NCI-H2029 (cell line): ENCODE measurements at places on chromosomes 11 and 22.

DNA sequence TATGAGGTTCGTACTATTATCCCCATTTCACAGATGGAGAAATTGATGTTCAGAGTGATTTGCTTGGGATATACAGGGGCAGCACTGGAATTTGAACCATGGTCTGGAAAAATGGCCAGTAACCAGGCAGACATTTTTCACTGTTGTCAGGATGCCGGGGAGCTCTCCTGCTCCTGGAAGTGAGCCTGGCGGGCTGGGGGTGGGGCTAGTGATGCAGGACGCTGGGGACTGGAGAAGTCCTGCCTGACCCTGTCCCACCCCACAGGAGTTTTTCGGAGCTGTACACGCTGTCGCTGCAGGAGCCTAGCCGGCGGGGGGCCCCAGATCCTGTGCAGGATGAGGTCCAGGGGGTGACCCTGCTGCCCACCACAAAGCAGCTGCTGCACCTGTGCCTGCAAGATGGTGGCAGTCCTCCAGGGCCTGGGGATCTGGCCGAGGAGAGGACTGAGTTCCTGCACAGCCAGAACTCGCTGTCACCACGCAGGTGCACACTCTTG lies 11.1 kb downstream of the SIPA1 start:
- no peak for DNase-seq

- no peak for DNase-seq
These were observed 23.4 kb upstream of the PIK3C2A start for GRCh38 chr11:17230867-17231851.

GRCh38 chr11:126949066-126949891 lies 51.3 kb downstream of the KIRREL3 start:
- no peak for DNase-seq

GRCh38 chr11:130020323-130020722 lies 17.7 kb upstream of the PRDM10 start:
- DNase-seq: no peak

- peak; percentile 50 for DNase-seq
These were observed 1165.7 kb downstream of the LRRC4C start for GRCh38 chr11:40293655-40294348.

DNA sequence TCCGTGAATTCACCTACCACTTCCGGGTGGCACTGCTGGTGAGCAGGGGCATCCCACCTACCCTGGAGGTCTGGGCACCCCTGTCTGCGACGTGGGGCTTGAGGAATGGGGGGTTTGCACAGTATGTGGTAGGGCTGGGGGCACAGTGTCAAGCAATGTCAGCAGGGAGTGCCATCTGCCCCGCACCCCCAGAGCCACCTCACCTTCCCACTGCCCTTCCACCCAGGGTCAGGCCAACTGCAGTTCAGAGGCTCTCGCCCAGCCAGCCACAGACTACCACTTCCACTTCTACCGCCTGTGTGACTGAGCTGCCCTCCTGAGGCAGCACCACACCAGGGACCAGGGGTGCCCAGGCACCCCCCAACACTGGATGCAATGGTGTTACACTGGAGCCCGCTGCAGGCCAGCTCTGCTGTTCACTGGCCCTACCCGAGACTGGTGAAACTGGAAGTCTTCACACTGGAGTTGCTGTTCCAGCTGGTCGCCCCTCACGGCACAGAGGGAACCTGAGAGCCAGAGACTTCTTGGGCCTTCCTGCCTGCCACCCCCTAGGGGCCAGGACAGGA lies 6.5 kb downstream of the TMEM258 start:
- DNase-seq: no peak

DNA sequence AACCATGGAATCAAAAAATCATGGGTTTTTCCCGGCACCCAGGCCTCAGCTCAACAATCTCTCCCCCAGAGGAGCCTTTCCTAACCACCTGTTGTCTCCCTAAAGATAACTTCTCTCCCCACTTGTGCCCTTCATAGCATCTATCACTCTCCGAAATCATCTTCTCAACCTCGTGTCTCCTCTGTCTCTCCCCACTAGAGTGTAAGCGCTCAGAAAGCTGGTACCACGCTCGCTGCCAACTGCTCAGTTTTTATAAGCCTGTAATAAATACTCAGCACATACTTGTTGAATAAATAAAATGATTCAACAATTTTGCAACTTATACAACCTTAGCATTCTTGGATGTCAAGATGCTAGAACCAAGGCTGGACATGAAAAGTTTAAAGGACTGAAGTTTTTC lies 185.2 kb downstream of the BCR start:
- DNase-seq: no peak

- DNase-seq: no peak
These were observed 84.3 kb downstream of the CCDC81 start for GRCh38 chr11:86459002-86459385.

- peak; percentile 26 for DNase-seq
These were observed 39.7 kb upstream of the SUSD2 start for GRCh38 chr22:24141586-24141985.

- no peak for DNase-seq
These were observed 298.7 kb upstream of the ZC3H12C start for GRCh38 chr11:109794501-109794900.

DNA sequence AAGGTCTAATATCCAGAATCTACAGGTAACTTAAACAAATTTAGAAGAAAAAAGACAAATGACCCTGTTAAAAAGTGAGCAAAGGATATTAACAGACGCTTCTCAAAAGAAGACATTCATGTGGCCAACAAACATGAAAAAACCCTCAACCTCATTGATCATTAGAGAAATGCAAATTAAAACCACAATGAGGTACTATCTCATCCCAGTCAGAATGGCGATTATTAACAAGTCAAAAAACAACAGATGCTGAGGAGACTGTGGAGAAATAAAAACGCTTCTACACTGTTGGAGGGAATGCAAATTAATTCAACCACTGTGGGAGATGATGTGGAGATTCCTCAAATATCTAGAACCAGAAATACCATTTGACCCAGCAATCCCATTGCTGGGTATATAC lies 67.2 kb downstream of the SLC17A6 start:
- DNase-seq: no peak

- DNase-seq: no peak
These were observed 3.3 kb upstream of the POLR2G start for GRCh38 chr11:62757846-62758788.

- DNase-seq: no peak
These were observed 17.9 kb upstream of the ZC3H12C start for GRCh38 chr11:110075105-110075846.

DNA sequence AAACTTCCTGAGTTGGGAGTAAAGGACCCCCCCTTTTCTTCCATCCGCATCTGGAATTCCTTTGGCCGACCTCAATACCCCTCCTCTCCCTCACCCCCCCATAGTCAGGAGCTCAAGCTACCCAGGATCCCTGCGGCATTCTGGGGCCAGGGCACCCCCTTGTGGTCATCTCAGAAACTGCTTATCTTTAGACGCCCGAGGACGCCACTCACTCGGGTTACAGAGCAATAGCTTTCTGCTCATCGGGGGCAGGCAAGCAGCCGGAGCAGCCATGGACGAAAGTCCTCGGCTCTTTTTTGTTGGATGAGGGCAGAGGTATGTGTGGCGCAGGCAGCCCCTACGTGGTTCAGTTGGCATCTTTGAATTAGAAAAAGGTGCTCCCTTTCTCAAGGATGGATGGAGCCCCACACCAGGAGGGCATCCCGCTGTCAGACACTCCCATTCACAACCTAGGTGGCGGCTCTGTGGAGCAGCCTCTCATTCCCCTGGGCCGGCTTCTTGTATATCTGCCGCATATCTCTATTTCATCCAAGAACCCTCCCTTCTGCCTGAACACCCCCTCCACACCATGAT lies 2.3 kb downstream of the C1QTNF5 start:
- DNase-seq: peak; percentile 27

GRCh38 chr11:35558513-35558912 lies 33.1 kb upstream of the PAMR1 start:
- DNase-seq: no peak

GRCh38 chr11:75740681-75741080 lies 23.0 kb downstream of the MOGAT2 start:
- no peak for DNase-seq

DNA sequence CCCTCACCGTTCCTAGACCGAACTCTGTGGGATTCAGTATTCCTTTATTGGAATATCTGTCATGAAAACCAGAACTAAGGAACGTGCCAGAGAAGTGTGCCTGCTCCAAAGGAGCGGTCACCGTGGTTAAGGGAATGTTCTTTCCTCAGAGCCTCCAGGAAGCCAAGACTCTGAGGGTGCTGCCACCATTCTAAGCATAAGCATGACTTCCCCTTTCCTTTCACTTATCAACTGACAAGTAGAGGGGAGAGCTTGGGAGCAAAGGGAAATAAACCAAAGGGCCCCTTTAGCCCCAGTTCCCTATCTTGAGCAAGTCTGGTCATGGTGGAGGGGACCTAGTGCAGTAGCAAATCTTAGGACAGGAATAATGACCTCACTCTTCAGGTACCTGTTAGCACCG lies 26.8 kb downstream of the CTR9 start:
- no peak for DNase-seq

DNA sequence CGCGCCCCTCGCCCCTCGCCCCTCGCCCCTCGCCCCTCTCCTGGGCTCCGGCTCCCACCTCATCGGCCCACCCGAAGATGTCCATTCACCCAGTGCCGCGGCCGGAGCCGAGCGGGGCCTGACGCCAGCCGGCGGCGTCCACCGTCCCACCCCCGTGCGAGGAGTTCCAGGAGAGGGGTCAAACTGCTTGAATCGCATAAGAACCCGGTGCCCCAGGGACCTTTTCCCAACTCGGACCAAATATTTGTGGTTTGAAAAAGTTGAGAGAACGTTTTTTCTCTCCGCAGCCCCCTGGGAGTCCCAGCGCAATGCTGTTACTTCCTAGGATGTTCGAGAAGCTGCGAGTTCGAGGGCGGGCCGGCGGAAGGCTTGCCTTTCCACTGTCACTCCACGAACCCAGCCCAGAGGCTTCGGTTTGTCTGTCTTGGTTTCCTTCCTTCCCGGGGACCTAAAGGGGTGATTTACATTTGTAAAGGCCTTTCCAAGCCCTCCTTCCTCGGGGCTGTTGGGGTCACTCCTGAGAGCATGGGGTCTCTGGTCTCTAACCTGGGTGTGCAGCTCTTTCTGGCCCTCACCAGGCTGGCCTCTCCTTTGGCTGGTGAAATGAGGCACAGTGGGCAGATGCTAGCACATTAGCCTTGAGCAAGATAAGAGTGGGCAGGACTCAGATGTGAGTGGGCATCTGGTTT lies 38.0 kb downstream of the ETS1 start:
- no peak for DNase-seq

GRCh38 chr11:112828421-112828820 lies 132.8 kb upstream of the NCAM1 start:
- DNase-seq: peak; percentile 20

- DNase-seq: no peak
These were observed 34.6 kb downstream of the SLC6A5 start for GRCh38 chr11:20634044-20634443.

- DNase-seq: no peak
These were observed 1.1 kb upstream of the VPS37C start for GRCh38 chr11:61162092-61162941.

DNA sequence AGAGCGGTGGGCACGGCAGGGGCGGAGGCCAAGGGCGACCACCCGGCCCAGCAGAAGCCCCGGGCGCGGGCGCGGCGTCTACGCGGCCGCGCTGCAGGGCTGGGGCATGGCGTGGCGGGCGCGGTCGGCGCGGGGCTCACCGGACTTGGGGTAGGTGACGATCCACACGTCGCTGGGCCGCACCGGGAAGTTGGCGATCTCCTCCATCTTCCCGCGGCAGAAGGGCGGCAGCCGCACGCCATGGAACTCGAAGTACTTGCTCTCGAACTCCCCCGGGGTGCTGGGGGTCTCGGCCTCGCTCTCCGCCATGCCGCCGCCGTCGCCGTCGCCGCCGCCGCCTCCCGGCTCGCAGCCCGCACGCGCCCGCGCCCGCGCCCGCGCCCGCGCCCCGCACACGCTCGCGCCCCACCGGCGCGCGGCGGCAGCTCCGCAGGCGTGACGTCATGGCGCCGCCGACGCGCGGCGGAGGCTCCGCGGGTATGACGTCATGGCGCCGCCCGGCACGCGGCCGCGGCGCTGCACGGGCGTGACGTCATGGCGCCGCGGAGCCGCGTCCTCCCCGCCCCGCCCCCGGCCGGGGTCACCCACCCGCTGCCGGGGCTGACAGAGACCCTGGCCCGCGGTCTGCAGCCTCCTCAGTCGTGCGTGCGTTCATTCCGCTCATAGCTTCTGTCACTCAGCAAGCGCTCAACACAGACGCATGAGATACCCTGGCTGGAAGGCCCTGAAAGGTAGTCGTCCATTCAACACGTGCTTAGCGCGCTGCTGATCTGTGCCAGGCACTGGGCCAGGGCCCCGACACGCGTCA lies at the start of gene SULT4A1:
Gene SULT4A1, minus strand, starts transcription at position 440 of the 808 bp plus-strand sequence. Its CDS starts 131 bp downstream, at position 309.
- DNase-seq: peak; percentile 72

DNA sequence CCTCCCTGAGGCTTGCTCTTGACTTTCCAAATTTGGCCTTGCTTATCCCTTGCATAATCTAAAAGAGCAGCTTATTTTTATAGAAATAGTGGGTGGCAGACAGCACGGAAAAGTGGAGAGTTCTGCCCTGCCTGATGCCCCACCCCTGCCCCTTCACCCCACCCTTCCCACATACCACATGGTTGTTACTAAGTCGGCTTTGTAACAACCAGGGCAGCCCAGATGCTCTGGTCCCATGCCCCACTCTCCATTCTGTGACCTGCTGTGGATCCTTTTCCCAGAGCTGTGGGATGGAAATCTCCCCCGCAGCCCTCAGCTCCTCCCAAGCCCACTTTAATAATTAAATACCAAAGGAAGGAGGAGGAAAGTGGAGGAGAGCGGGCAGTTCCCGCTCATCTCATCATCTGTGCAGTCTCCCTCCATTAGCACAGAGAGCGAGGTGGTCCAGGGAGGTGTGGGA lies 10.9 kb downstream of the MRGPRF start:
- no peak for DNase-seq

GRCh38 chr11:34288492-34288891 lies 69.3 kb downstream of the ABTB2 start:
- no peak for DNase-seq

- DNase-seq: no peak
These were observed 52.8 kb downstream of the AHNAK start for GRCh38 chr11:62493801-62494200.

DNA sequence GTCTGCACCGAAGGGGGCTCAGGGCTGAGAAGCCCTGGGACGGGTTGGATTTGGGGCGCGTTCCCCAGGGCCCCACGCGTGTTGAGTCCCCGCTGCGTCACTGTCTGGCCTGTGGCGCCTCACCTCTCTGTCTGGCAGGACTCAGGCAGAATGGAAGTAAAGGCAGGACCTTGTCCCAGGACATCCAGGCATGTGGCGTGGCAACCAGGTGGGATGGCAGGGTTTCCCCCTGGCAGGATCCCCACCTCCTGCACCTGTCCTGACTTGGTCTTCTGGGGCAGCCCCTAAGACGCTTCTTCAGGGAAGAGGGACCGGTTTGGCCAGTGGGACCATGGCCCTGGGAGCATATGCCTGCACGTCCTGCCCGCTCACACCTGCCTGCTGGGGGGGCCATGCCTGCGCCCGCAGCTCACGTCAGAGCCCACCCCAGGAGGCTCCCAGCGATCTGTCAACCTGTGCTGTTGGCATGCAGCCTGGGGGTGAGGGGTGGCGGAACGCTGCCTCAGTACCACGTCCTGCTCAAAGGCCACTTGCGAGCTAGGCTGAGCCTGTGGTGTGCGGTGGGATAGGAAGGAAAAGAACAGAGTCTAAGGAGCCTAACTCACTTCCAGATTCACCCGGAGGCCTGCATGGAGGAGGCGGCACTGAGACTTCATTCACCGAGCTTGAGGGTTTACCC lies 72.7 kb downstream of the KCNQ1 start:
- DNase-seq: no peak
